ENCODE measurements at places on chromosomes 7 and 10. TPM values are rescaled to one million over a fixed set of nuclear protein-coding genes. Genes with fewer than 3 reads are reported as not detected.

GRCh38 chr10:123858077-123858681 lies 33.4 kb downstream of the CPXM2 start:
- no peak overlapping the region for H3K4me3 ChIP-seq
- no peaks in the 10 kb centered on the region for H3K4me1 ChIP-seq
- no peaks in the 10 kb centered on the region for H3K36me3 ChIP-seq
- no peak overlapping the region for H3K27ac ChIP-seq
- no peak for DNase-seq
- H3K27me3 ChIP-seq, result no peaks in the 10 kb centered on the region

DNA sequence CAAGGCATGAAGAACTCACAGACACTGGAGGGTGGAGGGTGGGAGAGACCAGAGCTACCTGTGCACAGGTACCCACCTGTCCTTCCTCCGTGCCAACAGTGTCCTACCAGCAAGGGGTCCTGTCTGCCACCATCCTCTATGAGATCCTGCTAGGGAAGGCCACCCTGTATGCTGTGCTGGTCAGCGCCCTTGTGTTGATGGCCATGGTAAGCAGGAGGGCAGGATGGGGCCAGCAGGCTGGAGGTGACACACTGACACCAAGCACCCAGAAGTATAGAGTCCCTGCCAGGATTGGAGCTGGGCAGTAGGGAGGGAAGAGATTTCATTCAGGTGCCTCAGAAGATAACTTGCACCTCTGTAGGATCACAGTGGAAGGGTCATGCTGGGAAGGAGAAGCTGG lies 21.8 kb downstream of the PRSS2 start:
- no peak for DNase-seq
- no peaks in the 10 kb centered on the region for H3K36me3 ChIP-seq
- no peak overlapping the region for H3K4me3 ChIP-seq

DNA sequence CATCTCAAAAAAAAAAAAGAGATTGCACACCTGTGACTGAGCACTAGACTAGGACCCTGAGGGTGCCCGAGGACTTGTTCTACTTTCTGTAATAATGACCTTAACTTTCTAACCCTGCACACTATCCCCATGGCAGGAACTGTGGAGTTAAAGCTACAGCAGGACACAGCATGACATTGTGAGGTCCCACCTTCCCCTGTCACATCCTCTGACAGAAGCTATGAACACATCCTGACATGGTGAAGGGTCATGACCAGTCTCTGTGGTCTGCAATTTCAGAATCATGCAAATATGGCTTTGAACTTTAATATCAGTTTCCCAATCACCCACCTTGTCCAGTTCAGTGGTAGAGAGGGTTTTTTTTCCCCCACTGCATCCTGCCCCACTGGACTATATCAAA lies 18.5 kb upstream of the SAR1A start:
- no peak for DNase-seq
- H3K36me3 ChIP-seq, result no peaks in the 10 kb centered on the region
- H3K27me3 ChIP-seq, result no peaks in the 10 kb centered on the region
- H3K4me3 ChIP-seq, result no peak overlapping the region
- no peaks in the 10 kb centered on the region for H3K4me1 ChIP-seq

Gene C10orf71
- total RNA-seq, result not detected

Gene POU6F2
- not detected for total RNA-seq

- no peak overlapping the region for H3K4me3 ChIP-seq
- peaks cover 14% of the 10 kb centered on the region for H3K36me3 ChIP-seq
- no peak overlapping the region for H3K27ac ChIP-seq
- no peaks in the 10 kb centered on the region for H3K4me1 ChIP-seq
Measured at GRCh38 chr10:816958-817357, 114.5 kb downstream of the LARP4B start.

- H3K4me1 ChIP-seq, result peaks cover 2% of the 10 kb centered on the region
- H3K4me3 ChIP-seq, result peak within 1 kb of the TSS; percentile 33
- H3K36me3 ChIP-seq, result no peaks in the 10 kb centered on the region
- no peaks in the 10 kb centered on the region for H3K27me3 ChIP-seq
- peak; percentile 58 for DNase-seq
- peak within 1 kb of the TSS; percentile 88 for H3K27ac ChIP-seq
Measured at GRCh38 chr10:89327803-89328441, at the start of gene IFIT3. Gene IFIT3, plus strand, starts transcription at chr10:89327997. Its CDS starts 77 bp downstream, at chr10:89328074.

GRCh38 chr7:142746264-142746663 lies 3.0 kb upstream of the PRSS1 start:
- no peaks in the 10 kb centered on the region for H3K27me3 ChIP-seq
- H3K27ac ChIP-seq, result no peak overlapping the region
- no peak for DNase-seq

Gene MMD2
- total RNA-seq, result not detected

- no peak overlapping the region for H3K27ac ChIP-seq
- no peak overlapping the region for H3K4me3 ChIP-seq
- H3K4me1 ChIP-seq, result no peaks in the 10 kb centered on the region
- H3K27me3 ChIP-seq, result no peaks in the 10 kb centered on the region
- DNase-seq, result no peak
Measured at GRCh38 chr7:106177738-106178592, 65.9 kb upstream of the SYPL1 start.

Gene INMT
- total RNA-seq, result 6.0 TPM

DNA sequence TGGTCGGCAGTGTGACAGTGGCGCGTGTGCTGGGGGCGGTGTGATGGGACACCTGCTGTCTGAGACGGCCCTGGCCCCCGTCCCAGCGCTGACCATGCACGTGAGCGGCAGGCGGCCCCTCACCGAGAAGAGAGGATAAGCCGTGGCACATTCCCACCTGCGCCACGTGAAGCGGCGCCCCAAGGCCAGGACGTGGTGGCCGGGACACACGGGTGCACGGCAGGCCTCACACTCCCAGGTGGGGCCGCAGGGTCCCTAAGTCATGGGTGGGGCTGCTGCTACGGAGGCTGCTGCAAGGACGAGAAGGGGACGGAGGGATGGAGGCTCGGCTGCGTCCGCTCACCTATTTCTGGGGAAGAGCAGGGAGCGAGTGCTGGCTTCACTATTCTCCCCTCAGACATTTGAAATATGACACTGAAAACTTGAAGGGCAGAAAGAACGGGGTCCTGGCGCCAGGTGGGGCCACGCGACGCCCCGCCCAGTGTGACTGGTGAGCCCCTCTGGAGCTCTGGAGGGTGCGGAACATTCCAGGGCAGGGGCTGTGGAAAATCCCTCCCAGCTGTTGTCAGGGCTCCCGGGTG lies 7.5 kb downstream of the CYP2W1 start:
- no peaks in the 10 kb centered on the region for H3K27me3 ChIP-seq
- H3K36me3 ChIP-seq, result no peaks in the 10 kb centered on the region
- DNase-seq, result no peak
- no peak overlapping the region for H3K4me3 ChIP-seq
- H3K4me1 ChIP-seq, result peaks cover 6% of the 10 kb centered on the region

Gene NUB1
- 42.3 TPM for total RNA-seq

Gene TBRG4
- 147 TPM for total RNA-seq

DNA sequence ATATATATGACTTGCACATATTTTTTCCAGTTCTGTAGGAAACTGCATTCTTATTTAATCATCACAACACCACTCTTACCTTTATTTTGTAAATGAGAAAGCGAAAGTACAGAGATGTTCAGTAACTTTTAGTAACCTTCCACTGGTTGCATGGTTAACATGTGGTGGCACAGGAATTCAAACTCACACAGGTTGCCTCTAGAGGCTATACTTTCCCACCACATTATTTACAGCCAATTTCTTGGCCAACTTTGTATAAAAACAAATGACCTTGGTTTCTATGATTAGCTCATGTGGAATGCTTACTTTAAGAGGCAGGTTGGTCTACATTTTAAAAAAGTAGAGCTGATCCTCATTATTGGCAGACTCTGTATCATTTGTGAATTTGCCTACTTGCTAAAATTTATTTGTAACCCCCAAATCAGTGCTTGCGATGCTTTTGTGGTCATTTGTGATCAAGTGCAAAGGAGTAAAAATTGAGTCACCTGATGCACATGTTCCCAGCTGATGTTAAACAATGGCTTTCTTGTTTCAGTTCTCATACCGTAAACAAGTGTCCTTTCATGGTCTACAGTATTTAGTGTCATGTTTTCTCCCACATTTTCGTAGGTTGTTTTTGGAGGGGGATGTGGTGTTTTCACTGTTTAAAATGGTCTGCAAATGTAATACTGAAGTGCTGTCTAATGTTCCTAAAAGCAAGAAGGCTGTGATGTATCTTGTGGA lies 14.8 kb downstream of the BBS9 start:
- no peak for DNase-seq
- H3K36me3 ChIP-seq, result no peaks in the 10 kb centered on the region
- H3K4me3 ChIP-seq, result no peak overlapping the region
- no peaks in the 10 kb centered on the region for H3K4me1 ChIP-seq

DNA sequence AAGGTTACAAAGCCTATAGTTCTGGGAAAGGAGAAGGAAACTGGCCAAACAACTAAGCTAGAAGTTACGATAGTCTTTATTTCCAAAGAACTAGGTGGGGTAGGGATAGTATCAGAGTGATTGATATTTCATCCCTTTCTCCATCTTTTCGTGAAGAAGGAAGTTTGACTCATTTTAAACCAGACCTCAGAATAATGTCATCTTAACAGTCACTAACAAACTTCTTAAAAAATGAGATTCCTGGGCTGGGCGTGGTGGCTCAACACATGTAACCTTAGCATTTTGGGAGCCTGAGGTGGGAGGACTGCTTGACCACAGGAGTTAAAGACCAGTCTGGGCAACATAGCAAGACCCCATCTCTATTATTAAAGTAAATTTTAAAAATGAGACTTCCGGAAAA lies 69.4 kb downstream of the ARL4A start:
- DNase-seq, result no peak
- no peak overlapping the region for H3K27ac ChIP-seq
- no peaks in the 10 kb centered on the region for H3K4me1 ChIP-seq

Gene DKK1
- total RNA-seq, result 0.82 TPM

DNA sequence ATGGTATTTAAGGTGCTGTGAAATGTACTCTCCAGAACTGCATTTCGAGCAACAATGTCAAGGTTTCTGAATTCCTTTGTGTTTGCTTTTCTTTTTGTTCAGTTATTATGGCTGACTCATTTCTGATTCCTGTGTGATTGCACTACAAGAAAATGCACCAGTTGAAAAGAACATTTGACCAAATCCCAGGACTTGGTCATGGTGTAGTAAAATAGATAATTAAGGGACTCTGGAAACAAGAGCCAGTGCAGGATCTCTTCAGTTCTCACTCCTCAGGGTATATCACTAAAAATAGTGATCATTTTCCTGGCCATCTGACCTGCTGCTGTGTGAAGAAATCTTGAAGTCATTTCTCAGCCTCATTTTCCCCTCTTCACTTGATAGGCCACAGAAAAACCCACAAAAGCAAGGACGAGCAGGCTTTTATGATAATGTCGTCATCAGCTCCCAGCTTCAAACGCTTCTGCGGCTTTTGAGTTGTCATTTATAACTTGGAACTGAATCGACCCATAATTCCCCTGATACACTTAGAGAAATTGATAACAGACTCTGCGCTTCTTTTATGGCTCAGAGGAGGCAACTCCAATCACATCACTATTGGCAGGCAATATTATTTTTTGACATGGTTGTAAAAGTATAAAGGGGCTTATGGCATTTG lies 274.7 kb downstream of the HDAC9 start:
- no peaks in the 10 kb centered on the region for H3K4me1 ChIP-seq
- H3K4me3 ChIP-seq, result no peak overlapping the region
- H3K36me3 ChIP-seq, result no peaks in the 10 kb centered on the region
- H3K27me3 ChIP-seq, result no peaks in the 10 kb centered on the region

Gene ARMH3
- total RNA-seq, result 25.1 TPM

DNA sequence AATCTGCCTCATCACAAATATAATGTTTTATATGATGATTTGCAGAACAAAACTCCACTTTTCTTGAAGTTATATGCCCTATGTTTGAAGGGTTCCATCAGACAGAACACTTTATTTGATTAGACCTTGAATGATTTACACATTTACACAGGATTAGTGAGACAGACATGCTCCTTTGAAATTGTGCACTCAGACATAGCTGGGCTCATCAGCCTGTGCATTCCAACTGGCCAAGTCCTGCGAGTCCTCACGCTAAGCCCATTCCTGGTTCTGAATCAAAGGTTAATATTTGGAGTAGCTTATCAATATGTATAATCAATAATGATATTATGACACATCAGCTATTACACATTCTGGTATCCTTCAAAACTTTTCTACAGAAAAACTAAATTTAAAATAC lies 173.6 kb downstream of the MBL2 start:
- no peak for DNase-seq
- H3K36me3 ChIP-seq, result no peaks in the 10 kb centered on the region
- H3K27me3 ChIP-seq, result no peaks in the 10 kb centered on the region
- H3K4me3 ChIP-seq, result no peak overlapping the region
- no peak overlapping the region for H3K27ac ChIP-seq
- no peaks in the 10 kb centered on the region for H3K4me1 ChIP-seq

Gene SLC13A1
- total RNA-seq, result 0.40 TPM

- DNase-seq, result peak; percentile 69
- no peak overlapping the region for H3K4me3 ChIP-seq
- H3K4me1 ChIP-seq, result no peaks in the 10 kb centered on the region
- H3K27me3 ChIP-seq, result no peaks in the 10 kb centered on the region
- no peak overlapping the region for H3K27ac ChIP-seq
Measured at GRCh38 chr10:128036746-128037543, 89.3 kb downstream of the MKI67 start.

DNA sequence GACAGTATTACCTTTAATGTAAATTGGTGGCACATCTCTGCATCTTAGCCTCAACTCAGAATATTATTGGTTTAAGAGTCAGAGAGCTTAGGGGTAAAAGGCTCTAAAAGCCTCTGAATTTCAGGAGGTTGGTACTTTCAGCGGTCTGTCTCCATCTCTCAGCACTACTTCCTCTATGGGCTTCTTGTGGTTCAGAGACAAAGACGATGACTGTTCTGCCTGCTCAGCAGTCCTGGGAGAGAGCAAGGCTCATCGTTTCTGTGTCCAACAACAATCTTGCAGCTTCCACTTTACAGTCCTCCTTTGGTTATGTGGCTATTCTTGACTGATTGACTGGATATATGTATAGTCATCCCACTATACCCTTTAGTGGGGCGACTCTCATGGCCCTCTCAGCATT lies 394.7 kb downstream of the AUTS2 start:
- no peaks in the 10 kb centered on the region for H3K36me3 ChIP-seq
- H3K27ac ChIP-seq, result no peak overlapping the region
- H3K27me3 ChIP-seq, result no peaks in the 10 kb centered on the region
- no peaks in the 10 kb centered on the region for H3K4me1 ChIP-seq
- no peak overlapping the region for H3K4me3 ChIP-seq

GRCh38 chr10:8229153-8229552 lies 174.7 kb downstream of the GATA3 start:
- H3K4me1 ChIP-seq, result no peaks in the 10 kb centered on the region
- no peaks in the 10 kb centered on the region for H3K27me3 ChIP-seq
- H3K36me3 ChIP-seq, result no peaks in the 10 kb centered on the region

- H3K4me3 ChIP-seq, result no peak overlapping the region
- no peaks in the 10 kb centered on the region for H3K36me3 ChIP-seq
- H3K27me3 ChIP-seq, result no peaks in the 10 kb centered on the region
Measured at GRCh38 chr7:70830426-70830825, 301.5 kb upstream of the GALNT17 start.

DNA sequence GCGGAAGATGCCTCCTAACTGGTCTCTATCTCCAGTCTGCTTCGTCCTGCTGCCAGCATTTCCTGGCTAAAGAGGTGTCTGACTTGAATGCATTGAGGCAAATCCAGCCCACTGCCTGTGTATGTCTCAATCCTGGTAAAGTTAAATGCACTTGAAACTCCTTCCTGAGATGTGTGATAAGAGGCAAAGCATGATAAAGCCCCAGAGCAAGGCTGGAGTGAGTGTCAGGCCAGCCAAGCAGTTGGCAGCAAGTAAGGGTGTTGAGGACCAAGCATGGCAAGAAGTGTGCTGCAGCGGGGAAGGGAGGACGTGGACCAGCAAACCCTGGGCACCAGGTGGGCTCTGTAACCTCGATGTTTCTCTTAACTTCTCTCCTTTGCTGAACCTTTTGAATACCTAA lies 29.1 kb downstream of the LRRC18 start:
- H3K27me3 ChIP-seq, result no peaks in the 10 kb centered on the region
- no peaks in the 10 kb centered on the region for H3K36me3 ChIP-seq
- no peak overlapping the region for H3K4me3 ChIP-seq
- H3K27ac ChIP-seq, result no peak overlapping the region

Data from colonic mucosa (tissue), 4 donors.